ENCODE measurements at places on chromosomes 2 and 18. TPM values are rescaled to one million over a fixed set of nuclear protein-coding genes. Genes with fewer than 3 reads are reported as not detected.
A peak's percentile ranks its signal among the peaks of the same experiment; 100 is the strongest.

BMP10 gene
- polyA plus RNA-seq, result not detected

ASB18 gene
- polyA plus RNA-seq, result not detected

GRCh38 chr18:9137168-9138066 is 836 bp downstream of the ANKRD12 start:
- peak overlapping the region; percentile 95 for H3K4me3 ChIP-seq
- no peaks in the 10 kb centered on the region for H3K27me3 ChIP-seq
- DNase-seq, result peak; percentile 69

DNA sequence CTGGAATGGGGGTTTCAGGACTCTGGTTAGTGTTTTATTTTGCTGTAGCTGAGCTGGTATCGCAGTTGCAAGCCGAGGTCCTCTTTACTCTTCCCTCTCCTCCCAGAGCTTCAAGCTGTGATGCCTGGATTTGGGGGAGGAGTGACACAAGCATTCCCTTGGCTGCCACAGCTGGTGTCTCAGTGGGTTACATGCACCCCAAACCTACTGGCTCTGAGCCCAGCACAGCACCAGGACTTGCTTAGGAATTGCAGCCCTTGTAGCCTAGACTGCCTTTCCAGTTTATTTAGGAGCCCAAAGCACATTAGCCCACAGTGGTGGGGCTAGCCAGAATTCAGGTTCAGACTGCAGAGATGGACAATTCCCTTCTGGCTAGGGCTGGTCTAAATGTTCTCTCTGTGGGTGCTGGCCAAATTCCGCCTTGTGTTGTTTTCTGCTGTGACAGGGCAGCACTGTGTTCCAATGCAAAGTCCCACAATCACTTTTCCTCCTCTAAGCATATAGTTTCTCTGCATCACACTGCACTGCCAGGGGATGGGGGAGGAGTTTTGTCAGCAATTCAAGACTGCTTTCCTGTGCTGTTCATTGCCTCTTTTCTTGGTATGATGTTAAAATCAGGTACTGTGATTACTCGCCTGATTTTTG is 122.8 kb downstream of the SLC4A10 start:
- H3K27me3 ChIP-seq, result no peaks in the 10 kb centered on the region
- no peaks in the 10 kb centered on the region for H3K4me1 ChIP-seq
- no peaks in the 10 kb centered on the region for H3K36me3 ChIP-seq
- H3K27ac ChIP-seq, result no peak overlapping the region

- no peak overlapping the region for H3K4me3 ChIP-seq
- no peaks in the 10 kb centered on the region for H3K4me1 ChIP-seq
- H3K27ac ChIP-seq, result no peak overlapping the region
- H3K27me3 ChIP-seq, result no peaks in the 10 kb centered on the region
Observed at GRCh38 chr2:21818212-21818795, 694.5 kb downstream of the TDRD15 start.

DNA sequence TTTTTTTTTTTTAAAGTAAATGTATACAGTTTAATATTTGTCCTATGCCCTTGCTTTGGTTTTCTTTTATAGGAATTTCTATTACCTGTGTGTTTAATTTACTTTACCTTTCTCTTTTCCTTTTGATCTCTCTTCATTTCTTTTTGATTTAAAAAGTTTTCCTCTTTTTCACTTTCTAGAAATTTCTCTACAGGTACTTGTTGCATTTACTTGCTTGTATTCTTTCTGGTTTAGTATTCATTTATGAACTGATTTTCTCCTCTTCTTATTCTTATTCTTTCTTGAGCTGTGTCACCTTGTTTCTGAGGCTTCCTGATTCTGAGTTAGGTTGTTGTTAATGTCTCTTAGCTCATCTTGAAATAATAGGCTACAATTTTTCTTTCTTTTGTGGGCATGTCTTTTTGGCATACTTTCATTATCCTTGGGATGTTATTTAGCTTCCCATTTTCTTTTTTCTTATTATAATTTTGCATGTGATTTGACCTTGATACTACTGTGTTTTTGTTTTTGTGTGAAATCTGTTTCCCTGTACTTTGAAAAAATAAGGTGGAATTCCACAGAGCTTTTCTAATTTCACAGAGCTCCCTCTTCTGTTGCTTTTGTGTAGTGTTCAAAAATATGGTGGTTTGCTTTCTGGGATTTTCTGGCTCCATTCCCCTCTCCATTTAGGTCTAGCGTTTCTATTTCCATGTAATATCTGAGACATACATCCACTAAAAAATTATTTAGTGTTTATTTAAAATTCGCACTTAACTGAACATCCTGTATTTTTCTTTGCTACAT is 25.5 kb upstream of the ALMS1 start:
- no peaks in the 10 kb centered on the region for H3K4me1 ChIP-seq
- H3K36me3 ChIP-seq, result no peaks in the 10 kb centered on the region
- H3K4me3 ChIP-seq, result no peak overlapping the region

DNA sequence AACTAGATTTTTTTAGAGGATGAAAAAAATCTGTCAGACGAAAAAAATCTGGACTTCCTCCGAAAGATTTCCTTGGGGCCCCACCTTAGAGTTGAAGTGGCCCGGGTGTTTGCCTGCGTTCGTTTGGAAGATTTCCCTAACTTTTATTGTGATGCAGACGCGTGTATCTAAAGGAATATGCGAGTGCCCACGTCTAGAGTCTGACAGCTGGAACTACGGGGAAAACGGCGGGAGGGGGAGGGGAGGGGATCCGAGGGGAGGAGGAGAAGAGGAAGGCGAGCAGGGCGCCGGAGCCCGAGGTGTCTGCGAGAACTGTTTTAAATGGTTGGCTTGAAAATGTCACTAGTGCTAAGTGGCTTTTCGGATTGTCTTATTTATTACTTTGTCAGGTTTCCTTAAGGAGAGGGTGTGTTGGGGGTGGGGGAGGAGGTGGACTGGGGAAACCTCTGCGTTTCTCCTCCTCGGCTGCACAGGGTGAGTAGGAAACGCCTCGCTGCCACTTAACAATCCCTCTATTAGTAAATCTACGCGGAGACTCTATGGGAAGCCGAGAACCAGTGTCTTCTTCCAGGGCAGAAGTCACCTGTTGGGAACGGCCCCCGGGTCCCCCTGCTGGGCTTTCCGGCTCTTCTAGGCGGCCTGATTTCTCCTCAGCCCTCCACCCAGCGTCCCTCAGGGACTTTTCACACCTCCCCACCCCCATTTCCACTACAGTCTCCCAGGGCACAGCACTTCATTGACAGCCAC is 2.4 kb upstream of the SP9 start:
- H3K4me1 ChIP-seq, result peaks cover 7% of the 10 kb centered on the region
- H3K27me3 ChIP-seq, result peaks cover 98% of the 10 kb centered on the region
- no peaks in the 10 kb centered on the region for H3K36me3 ChIP-seq
- no peak for DNase-seq

GRCh38 chr18:79394534-79395307 is 1.0 kb upstream of the NFATC1 start:
- no peak for DNase-seq
- peak overlapping the region; percentile 82 for H3K27ac ChIP-seq
- no peak overlapping the region for H3K4me3 ChIP-seq
- H3K36me3 ChIP-seq, result no peaks in the 10 kb centered on the region
- H3K4me1 ChIP-seq, result peaks cover 8% of the 10 kb centered on the region

DNA sequence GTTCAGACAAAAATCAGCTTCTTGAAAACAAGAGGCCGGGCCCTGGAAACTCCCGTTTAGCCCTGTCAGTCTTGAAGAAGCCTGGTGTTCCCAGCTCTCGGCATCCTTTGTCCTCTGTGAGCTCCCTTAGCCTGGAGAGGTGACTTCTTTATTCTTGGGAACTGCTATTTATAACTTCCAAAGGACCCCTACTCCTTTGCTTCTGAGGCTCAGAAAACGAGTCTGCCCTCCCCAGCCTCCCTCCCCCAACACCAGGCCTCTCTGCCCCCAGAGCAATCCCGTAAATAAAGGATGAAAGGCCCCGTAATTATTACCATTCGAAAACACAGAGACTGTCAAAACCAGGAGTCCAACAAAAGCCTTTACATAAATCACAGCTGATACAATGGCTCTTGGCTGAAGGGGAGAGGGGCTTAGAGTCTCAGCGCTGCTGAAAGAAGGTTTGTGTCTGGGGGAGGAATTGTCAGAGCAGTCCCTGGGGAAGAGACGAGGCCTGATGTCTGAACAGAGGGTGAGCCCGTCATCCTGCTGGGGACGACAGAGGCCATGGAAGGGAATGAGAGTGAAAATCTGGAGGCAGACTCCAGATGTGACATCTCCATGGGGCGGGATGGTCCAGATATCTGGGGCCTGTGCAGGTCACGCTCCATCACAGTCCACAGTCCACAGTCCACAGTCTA is 283.0 kb downstream of the MYCN start:
- H3K36me3 ChIP-seq, result no peaks in the 10 kb centered on the region
- H3K4me1 ChIP-seq, result no peaks in the 10 kb centered on the region
- no peak for DNase-seq
- no peak overlapping the region for H3K27ac ChIP-seq
- H3K27me3 ChIP-seq, result no peaks in the 10 kb centered on the region
- H3K4me3 ChIP-seq, result no peak overlapping the region

DNA sequence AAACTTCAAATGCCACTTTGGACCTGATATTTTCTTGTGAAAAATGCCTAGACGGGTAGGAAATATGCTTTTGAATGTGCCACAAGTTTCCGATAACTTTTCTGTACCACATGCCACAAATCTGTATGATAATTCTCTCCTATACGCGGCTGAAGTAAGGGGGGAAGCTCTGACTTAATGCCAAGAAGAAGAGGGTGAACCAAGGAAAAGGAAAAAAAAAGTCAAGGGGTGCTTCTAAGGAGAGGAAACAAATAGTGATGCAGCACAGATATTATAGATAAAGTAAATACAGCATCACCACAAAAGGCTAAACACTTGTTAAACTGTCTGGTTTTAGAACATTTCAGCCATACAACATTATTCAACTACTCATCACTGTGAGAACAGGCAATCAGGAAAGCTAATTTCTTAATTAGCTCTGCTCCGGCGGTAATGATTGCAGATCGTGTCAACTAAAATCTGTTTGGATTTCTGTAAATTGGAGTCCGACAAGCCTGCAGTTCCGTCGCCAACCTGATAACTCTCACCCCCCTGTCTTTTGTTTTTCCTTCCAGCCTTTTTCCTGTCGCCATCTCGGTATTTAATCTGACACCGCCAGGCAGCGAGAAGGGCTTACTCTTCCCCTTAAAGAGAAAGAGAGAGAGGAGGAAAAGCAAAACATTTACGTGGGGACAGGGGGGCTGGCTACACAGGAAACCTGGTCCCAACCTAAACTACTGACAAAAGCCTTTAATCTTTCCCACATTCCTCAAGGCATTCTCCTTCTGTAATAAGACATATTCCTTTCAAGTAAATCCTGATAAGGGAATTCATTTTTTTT is 67.5 kb downstream of the ZEB2 start:
- peak overlapping the region; percentile 78 for H3K27ac ChIP-seq
- H3K27me3 ChIP-seq, result no peaks in the 10 kb centered on the region
- no peaks in the 10 kb centered on the region for H3K36me3 ChIP-seq
- H3K4me3 ChIP-seq, result no peak overlapping the region

- DNase-seq, result no peak
- H3K4me3 ChIP-seq, result no peak overlapping the region
- no peak overlapping the region for H3K27ac ChIP-seq
- no peaks in the 10 kb centered on the region for H3K36me3 ChIP-seq
Observed at GRCh38 chr18:52437161-52437560, 97.2 kb downstream of the DCC start.

DNA sequence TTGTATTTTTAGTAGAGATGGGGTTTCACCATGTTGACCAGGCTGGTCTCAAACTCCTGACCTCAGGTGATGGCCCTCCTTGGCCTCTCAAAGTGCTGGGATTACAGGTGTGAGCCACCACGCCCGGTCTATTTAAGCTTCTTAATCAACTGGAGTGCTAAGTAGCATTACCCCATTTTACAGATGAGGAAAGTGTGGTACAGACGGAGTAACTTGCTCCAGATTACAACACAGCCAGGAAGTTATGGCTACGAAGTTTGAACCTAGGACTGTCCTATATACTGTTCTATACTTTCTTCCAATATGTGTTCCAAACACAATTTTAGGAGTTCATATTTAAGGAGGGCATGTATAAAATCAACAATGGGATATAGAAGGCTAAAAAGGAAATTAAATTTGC is 197.7 kb downstream of the TGIF1 start:
- H3K4me3 ChIP-seq, result no peak overlapping the region
- H3K27ac ChIP-seq, result no peak overlapping the region
- H3K27me3 ChIP-seq, result no peaks in the 10 kb centered on the region
- H3K36me3 ChIP-seq, result no peaks in the 10 kb centered on the region
- peaks cover 16% of the 10 kb centered on the region for H3K4me1 ChIP-seq

DNA sequence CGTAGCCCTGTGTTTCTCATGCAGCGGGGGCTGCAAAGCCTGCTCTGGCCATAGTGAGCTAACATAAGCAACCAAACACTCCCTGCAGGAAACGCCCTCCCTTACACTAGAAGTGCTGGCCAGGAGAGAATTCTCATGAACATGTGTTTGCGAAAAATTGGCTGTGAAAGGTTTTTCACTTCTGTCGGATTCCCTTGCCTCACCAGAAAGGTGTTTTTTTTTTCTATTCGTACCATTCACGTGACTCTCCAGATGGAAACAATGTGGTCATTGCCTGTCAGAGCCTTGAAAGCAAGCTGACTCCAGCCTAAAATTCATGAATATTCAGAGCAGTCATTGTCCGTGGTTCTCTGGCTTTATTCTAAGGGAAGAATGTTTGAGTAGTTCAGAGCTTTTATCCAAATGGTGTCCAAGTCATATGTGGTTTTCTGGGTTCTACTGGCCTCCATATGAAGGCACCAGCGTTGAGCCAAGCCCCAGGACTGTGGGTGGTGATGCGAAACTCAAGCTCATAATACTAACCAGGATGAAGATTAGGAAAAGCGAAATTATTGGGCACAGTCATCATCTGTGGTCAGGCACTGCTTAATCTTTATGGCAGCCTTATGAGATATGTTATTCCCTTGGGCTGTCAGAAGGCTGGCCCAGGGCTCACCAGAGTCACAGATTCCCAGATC is 236.4 kb downstream of the ALPK2 start:
- no peak overlapping the region for H3K4me3 ChIP-seq
- no peaks in the 10 kb centered on the region for H3K4me1 ChIP-seq
- peaks cover 31% of the 10 kb centered on the region for H3K36me3 ChIP-seq
- no peak for DNase-seq

GRCh38 chr2:1553671-1554295 is 140.5 kb downstream of the TPO start:
- no peak overlapping the region for H3K4me3 ChIP-seq
- H3K27ac ChIP-seq, result peak overlapping the region; percentile 61
- DNase-seq, result no peak
- no peaks in the 10 kb centered on the region for H3K4me1 ChIP-seq

All from adrenal gland (tissue), 19 donors.